ENCODE measurements at places on chromosomes 1 and 21.

DNA sequence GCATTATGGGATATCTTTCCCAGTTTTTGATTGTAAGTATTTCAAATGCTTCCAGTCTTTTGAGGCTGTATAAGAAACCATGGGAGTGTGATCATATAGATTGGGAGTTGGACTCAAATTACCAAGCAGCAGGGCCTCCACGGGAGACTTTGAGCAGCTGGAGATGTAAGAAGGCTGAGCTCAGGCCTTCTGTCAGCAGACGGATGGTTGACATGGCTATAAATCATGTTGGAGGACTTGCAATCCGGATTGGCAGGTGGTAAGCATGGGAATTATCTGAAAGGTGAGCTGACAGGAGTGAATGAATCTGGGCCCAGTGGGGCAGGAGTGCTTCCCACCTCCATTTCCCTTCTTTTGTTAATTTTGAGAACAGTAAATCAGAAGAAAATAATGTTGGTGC, 83.2 kb upstream of the PPM1J start:
- no peak for DNase-seq

DNA sequence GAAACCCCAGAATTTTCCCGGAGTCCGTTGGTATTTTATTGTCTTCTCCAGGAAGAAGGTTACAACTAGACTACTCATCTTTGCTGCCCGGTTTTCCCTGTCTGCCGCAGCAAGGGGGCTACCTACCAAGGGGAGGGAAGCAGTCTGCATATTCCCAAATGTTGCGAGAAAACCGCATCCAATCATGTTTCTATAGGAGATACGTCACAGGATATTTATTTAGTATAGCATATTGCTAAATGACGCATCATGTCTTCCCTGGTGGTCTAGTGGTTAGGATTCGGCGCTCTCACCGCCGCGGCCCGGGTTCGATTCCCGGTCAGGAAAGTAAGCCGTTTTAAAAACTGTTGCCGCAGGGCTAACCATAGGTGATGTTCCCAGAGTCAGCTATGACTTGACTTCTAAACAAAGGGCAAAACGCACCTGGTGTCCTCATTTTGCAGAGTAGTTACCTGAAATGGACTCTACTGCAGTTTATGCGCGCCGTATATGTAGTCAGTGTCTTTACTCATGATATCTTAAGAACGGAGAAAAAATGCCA, 15.2 kb upstream of the ZNF692 start:
- peak; percentile 37 for DNase-seq

GRCh38 chr1:152777510-152778137, 2.7 kb downstream of the LCE1F start:
- DNase-seq, result no peak

DNA sequence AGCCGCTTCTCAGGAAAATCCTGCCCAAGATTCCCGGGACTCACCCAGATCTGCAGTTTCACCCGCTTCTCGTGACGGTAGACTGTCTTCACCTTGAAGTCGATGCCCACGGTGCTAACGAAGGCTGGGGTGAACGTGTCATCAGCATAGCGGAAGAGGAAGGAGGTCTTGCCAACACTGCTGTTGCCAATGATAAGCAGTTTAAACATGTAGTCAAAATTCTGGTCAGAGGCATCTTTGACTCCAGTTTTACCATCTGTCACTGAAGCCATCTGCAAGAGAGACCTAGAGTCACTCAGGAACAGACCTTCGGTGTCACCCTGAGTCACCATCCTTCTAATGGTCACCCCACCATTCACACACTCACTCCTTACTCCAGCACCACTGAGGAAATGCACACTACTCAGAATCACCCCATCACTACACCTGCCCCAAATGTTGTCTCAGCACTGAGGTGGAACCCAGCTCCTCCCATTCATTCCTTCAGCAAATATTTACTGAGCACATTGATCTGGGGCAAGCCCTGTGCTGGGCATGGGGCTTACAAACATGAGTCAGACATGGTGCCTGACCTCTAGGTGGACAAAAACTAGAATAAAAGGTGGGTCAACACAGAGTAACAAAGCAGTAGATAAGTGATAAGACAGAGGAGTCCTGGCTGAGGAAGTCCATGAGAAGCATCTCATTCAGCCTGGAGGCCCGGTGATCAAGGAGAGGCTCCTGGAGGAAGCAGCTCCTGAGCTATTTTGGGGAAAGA, 13.5 kb downstream of the RAB3B start:
- no peak for DNase-seq

DNA sequence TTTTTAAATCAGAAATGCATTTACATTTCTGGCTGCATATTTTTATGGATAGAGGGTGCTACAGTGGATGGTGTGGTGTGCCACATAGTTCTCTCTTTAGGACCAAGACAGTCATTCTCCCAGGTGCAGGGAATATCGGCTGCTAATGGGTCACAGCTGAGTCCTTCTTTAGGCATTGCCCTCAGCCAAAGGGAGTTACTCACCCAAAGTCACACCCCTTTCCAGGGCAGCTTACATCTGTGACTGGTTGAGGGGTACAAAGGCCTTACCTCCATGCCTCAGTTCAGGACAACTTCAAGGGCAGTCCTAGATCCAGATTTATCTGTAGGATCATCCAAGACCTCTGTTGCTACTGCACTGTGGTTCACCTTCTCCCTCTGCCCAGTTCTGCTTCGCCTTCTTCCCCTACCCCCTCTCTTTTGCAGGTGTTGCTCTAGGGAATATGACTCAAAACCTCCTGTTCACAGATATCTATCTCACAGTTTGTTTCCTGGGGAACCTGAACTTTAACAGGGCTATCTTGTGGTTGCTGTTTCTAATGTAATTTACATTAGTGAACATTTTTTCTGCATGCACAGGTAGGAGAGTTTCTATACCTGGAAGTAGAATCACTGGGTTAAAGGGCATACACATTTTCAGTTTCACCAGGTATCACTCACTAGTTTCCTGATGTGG, 413.9 kb downstream of the RPS6KC1 start:
- no peak for DNase-seq

DNA sequence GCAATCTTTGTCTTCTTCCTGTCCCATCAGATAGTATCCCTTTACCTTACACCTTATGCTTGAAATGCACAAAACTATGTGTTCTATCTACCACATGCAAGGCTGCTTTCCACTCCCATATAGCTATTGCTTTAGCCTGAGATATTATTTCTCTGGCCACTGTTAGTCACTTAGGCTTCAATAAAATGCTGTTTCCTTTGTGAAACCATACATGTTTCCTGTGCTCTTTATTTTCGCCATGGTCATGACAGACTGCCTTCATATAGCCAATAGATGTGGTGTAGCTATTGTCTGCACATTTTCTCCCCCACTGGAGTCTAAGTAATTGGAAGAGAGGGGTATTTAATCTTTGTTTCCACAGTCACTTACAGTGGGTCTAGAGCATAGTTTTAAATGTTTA, 108.4 kb downstream of the GREM2 start:
- DNase-seq, result no peak

- no peak for DNase-seq
Measured at GRCh38 chr1:39957299-39958015, 2.5 kb downstream of the MFSD2A start.
